ENCODE measurements at places on chromosomes 5 and 9.

DNA sequence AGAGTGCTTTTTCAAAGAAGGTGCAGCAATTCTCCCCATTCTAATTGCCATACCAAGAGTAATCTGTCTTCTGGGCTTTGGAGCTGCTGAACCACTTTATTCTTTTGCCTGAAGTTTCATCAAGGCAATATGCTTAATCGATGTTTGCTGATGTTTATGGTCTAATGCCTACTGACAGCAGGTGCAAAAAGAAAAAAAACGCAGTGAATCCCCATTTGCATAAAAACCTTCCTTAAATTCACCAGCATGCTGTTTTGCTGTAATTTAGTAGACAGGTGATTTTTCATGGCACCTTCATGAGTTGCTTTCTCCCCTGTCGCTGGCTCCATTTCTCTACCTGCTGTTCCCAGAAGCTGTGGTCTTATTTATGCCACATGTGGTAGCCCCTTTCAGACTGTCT lies 83.1 kb upstream of the MAST4 start:
- no peak for DNase-seq

DNA sequence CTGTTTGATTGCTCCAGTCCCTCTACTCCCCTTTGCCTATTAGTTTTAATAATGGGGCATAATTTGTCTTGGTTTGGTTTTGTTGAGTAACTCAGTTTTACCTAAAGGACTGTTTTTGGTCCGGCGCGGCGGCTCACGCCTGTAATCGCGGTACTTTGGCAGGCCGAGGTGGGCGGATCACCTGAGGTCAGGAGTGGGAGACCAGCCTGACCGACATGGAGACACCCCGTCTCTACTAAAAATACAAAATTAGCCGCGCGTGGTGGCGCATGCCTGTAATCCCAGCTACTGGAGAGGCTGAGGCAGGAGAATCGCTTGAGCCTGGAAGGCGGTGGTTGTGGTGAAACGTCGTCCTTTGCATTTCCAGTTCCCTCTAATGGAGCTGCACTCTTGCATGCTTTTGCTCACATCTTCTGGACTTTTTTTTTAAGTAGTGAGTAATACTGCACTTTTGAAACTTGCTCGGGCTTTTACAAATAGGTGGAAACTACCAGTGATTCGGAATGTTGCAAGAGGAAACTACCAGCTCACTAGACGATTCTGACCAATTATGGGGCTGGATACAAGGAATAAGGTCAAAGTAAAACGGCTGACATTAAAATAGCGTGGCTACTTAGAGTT lies 721 bp upstream of the MAML1 start:
- DNase-seq, result peak; percentile 87

DNA sequence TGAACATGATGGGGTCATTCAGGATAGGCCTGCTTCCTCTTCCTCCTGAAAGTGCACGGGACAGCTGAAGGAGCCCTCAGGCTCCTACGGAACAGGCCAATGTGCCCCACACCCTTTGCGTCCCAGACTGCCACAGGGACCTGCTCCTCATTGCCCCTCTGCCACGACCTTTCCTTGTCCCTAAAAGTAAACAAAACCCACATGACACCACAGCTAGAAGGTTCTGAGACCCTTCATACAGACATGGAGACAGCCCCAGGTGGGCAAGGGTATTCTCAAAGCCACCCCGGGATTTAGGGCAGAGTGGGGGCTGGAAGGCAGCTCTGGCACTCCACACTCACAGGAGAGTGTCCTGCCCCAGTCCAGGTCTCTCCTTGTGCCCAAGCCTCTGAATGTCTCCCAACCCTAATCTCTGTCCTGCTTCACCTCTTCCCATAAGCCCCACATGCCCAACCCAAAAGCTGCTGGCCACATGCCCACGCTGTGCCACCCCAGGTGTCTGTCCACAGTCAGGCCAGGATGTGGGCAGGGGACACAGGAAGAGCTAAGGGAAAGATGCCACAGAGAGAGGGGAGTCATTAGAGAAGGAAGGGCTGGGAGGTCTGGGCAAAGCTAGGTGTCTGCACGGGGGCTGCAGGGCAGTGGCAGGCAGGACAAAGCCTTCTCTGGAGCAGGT lies 800 bp downstream of the AMBP start:
- no peak for DNase-seq

DNA sequence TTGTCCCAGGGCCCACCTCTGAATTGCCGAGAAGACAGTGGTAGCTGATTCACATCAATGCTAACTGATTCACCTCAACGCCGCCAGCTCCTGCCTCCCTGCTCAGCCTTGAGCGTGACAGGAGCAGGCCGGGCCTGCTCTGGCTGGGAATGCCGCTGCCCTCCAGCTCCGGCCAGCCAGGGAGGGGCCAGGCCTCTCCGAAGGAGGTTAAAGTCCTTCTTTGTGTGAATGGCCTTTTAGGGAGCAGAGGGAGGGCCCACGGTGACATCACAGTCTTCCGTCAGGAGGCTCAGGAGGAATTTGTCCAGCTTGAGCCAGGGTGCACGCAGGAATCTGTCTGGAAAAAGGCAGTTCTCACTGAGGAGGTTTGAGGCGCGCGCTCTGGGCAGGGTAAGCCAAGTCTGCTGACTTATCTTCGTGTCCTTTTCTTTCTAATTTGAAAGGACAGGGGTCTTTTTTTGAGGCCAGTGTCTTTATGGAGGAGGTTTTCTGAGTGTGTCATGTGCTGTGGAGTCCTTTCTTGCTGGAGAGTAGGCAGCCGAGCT lies 82.7 kb downstream of the C9orf152 start:
- DNase-seq, result no peak

- no peak for DNase-seq
Measured at GRCh38 chr9:133786371-133786753, 48.2 kb upstream of the SARDH start.

DNA sequence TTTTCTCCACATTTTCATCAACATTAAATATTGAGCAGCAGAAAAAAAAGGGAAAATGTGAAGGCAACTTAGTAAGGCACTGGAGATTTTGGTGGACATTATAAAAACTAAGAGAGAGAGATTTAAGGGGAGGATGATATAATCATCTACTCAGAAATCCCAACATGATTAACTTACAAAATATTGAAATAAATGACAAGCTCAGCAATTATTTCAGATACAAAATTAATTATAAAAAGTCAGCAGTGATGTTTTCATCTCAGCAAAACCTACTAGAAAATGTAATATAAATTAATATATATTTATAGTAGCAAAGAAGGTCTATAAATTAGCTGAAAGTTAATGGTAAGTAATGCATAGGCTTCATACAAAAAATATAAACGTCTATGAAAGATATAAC lies 30.8 kb upstream of the PRDM9 start:
- no peak for DNase-seq

- no peak for DNase-seq
Measured at GRCh38 chr5:141783005-141783946, 94.9 kb downstream of the PCDH1 start.

GRCh38 chr5:9713959-9714586 lies 83.9 kb upstream of the TAS2R1 start:
- DNase-seq, result no peak

- DNase-seq, result no peak
Measured at GRCh38 chr5:181199881-181200638, 4.9 kb downstream of the TRIM7 start.

GRCh38 chr5:943918-944620 lies 51.4 kb downstream of the TRIP13 start:
- no peak for DNase-seq

DNA sequence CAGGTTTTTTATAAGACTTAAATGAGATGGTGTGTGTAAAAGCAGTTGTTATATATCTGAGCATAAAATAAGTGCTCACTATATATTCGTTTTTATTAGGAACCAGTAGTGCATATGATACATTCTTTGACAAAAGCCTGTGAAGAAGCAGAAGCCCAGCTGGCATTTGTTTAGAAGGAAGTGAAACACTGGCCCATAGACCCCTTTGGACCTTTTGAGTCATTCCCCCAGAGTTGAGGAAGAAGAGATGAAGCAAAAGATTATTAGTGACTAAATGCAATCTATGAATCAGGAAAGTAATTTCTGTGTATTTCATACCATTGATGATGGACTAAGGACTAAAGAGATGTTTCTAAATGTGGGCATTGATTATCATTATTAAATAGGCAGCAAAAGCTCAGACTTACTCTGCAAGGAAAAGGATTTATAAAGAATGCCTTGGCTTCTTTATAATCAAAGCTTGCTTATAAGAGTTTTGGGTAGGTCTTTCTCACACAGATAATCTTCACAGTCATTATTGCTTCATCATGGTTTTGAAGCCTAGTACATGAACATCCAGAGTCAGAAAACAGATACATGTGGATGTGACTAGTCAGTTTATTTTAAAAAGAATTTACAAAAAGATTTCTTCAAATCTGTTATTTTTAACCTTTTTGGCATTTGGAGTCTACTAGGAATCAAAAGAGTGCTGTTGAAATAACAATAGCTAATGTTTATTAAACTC lies 16.9 kb upstream of the FER start:
- DNase-seq, result no peak

DNA sequence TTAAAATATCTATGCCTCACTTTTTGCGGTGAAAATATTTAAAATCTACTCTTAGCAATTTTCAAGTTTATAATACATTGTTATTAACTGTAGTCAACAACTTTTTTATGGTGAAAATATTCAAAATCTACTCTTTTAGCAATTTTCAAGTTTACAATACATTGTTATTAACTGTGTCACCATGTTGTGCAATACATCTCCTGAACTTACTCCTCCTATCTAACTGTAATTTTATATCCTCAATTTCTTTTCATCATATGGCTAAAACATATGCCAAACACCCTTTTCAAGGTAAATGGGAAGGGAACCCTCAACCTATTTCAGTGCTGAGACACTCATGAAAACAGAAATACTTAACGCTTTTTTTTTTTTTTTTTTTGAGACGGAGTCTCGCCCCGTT lies 982.7 kb upstream of the DMAC1 start:
- DNase-seq, result no peak

- no peak for DNase-seq
Measured at GRCh38 chr5:177452688-177453638, 6.3 kb downstream of the PRR7 start.

GRCh38 chr9:137435381-137435891 lies 5.7 kb downstream of the ENTPD8 start:
- no peak for DNase-seq

DNA sequence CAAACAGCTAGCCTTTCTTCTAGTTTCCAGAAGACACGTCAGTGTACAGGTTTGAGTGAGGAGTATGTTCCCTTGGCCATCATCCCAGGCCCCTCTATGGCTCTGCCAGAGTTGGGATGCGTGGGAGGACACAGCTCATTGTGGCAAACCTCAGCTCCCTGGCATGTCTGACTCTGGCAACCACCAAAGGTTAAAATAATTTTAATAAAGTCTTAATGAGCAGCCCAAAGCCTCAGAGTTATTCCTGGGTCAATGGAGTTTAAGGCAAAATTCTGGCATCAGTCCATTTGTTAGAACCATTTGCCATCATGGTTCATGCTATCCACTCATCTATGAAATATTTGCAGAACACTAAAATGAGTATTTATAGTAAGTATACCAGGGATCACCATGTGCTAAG lies 79.8 kb upstream of the PAPPA start:
- no peak for DNase-seq

DNA sequence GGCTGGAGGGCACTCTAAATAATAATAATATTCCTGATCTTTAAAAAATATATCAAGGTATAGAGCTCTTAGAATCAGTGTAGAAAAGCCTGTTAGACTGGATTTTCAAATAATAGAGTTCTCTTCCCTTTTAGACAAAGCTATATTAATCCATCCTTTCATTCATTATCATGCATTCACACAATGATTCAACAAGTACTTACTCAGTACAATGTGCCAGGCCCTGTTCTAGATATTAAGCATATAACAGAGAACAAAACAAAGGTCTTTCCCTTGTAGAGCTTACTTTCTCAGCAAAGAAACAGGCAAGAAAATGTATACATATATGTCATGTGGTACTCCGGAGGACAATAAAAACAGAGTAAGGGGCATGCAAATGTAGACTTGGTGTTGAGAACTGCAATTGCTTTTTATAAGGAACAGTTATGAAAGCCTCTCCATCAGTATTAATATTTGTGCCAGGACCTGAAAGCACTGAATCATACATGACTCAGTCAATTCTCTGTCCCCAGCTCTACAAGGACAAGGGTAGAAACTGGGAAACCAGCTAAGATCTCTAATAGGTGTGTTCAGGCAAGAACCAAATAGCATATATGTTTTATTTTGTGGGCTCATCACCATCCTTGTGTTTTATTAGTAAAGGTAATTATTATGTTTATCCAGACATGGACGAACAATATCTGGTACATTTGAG lies 72.2 kb downstream of the PIP5K1B start:
- no peak for DNase-seq

GRCh38 chr9:26043431-26043830 lies 365.2 kb upstream of the TUSC1 start:
- no peak for DNase-seq

DNA sequence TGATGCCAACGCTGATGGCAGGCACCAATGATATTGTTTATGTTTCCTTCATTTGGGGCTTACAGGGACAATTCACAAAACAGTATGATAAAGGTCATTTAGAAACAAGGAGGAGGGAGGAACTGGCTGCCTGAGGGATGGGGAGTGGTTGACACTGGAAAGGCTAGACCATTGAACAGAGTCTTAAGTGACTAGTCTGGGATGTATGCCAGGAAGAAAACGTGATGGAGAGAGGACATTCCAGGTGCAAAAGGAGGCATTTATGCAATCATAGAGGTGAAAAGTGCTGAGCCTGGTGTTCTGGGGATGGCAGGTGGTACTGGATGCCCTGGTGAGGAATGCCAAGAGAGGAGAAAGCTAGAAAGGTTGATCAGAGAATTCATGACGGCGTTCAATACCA lies 153.4 kb downstream of the ZNF462 start:
- no peak for DNase-seq

GRCh38 chr5:89036704-89037489 lies 153.9 kb upstream of the MEF2C start:
- DNase-seq, result no peak

DNA sequence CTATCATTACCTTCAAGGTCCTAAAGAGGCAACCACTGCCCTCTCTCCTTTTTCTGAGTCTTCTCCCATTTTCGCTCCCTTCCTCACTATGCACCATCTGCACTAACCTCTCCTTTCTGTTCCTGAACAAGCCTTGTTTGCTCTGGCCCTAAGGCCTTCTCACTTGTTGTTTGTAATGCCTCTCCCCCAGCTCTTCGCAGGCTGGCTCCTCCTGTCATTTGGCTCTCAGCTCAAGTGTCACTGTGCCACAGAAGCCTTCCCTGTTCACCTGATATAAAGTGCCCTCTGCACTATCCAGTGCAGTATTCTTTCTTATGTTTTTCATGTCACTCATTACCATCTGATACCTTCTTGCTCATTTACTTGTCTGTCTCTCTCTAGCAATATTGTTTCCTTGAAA lies 303.7 kb downstream of the KCNN2 start:
- no peak for DNase-seq
